ENCODE measurements at places on chromosomes 1 and 21.

DNA sequence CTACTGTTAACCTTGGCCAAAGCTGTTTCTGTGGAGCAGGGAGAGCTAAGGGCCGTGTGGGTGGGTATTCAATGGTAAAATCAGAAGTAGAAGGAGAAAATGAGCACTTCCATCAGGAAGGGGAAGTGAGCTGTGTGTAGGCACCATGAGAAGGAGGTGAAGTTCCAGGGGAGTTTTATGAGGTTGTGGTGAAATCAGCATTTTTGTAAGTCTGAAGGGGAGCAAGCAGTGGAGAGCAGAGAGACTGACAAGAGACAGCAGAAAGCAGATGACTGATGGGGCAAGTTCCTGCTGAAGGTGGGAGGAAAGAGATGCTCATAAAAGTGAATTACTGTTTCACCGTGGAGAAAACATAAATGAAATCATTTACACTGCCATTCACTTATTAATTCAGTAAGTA lies 2.7 kb upstream of the GPR88 start:
- no peak for DNase-seq

DNA sequence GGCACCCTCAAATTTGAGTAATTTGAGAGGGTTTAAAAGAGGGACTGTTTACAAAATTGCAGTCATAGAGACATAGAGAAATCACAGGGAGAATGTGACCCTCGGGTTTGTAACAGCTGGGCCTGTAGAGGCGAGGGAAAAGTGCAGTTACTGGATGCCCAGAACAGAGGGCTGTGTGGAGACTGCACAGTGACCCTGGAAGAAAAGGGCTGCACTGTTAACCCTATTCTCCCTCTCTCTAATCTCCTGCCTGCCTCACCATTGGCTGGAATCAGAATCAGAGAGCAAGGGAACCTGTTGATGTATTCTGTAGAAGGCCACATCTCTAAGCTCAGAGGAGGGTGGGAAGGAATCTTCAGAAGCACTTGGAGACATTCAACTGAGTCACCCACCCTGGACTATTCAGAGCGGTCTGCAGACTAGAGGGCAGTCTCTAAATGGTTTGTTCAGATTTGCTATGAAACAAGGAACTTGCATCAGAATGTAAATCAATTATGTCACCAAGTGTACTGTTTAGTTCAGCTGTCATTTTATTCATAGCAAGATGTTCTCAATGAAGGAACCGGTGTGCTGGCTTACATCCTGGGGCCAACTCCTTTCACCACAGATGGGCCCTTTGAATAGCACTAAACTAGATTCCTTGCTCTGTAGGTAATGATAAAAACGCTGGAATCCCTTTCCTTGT lies 132.2 kb upstream of the HOOK1 start:
- no peak for DNase-seq

DNA sequence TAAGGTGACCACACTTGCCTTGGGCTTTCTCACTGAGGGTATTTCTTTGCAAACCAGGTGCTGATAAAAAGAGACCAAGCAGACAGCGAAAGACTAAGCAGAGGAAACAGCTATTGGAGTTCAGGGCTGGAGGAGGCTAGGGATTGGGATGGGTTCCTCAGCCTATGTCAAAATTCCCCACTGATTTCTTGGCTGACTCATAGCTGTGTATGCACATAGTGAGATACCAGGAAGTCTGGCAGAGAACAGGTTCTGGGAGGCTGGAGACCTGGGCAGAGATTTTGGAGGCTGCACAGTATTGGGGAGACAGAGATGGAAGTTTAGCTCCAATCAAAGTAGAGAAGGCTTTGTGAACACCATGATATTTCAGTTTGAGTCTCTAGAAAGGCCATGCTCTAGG lies 25.3 kb downstream of the YARS1 start:
- no peak for DNase-seq

DNA sequence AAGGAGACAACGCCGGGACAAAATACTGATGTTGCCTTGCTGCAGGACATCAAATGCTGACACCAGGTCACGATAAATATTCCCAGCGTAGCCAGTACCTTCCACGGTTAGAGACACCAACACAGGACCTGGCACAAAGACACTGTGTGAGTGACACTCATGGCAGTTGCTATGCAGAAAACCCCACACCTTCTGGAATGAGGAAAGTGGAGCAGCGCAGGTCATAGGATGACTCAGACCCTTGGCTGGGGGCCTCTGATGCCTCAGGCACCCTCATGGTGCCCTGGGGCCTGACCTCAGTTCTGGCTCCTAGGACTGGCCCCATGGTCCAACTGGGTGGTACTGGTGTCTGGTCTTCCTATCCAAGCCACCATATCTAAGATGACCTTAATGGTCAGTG lies 7.0 kb downstream of the DCST2 start:
- DNase-seq, result no peak

GRCh38 chr1:203572134-203572625 lies 54.5 kb upstream of the ATP2B4 start:
- no peak for DNase-seq

- DNase-seq, result no peak
These were observed 109.1 kb downstream of the LMO4 start for GRCh38 chr1:87437663-87438295.

GRCh38 chr1:92356956-92357355 lies 58.1 kb downstream of the RPAP2 start:
- DNase-seq, result no peak

DNA sequence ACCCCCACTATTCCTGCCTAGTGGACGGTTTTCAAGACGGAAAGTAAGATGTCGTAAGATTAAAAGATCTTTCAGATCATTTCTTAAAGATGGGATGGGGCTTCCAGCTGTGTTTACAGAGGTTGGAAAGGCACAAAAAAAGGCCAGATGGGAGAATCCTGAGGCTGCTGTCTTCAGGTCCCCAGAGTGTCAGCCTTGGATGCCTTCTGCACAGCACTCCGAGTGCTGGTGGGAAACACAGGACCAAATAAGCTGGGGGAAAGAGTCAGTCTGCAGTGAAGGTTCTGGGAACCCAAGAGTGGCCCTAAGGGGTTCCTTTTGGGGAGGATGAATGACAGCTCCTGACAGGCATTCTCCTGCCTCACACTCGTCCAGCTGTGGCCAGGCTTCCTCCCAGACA lies 96.5 kb downstream of the COLGALT2 start:
- no peak for DNase-seq

DNA sequence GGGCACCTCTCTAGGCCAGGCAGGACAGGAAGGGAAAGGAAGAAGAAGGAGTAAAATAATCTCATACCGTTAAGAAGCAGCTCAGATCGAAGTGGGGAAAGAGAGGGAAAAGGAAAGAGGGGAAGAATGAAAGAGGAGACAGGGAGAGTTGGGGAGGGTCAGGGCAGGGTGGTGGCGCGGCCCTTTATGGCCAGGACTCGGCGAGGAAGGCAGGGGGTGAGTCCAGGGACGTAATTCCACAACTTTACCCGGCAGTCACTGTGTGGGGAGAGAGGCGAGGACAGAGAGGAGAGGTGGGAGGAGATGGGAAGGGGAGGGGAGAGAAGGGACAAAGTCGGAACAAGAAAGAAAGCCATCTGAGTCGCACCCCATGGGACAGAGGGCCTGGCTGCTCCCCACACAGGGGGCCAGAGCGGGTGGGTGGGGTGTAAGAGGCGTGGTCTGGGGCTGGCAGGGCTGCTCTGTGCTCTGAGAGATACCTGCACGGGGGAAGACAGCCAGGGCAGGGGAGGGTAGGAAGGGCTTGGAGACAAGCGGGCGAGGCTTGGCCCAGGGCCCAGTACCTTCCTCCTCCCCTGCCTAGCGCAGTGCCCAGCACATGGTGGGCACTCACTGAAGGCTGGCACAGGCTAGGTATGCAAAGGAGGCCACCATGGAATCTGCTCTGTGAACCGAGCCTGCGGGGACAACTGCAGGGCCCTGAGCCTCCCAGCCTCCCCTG lies 49.4 kb downstream of the KIF21B start:
- DNase-seq, result no peak

All from activated CD4-positive, alpha-beta T cell treated with anti-CD3 and anti-CD28 coated beads, Interleukin-2, amount 50 U/mL, for 16 hours (primary cell).